ENCODE measurements at places on chromosomes 3 and 15.

GRCh38 chr15:33768670-33769190 is 199.6 kb upstream of the CHRM5 start:
- DNase-seq: no peak

DNA sequence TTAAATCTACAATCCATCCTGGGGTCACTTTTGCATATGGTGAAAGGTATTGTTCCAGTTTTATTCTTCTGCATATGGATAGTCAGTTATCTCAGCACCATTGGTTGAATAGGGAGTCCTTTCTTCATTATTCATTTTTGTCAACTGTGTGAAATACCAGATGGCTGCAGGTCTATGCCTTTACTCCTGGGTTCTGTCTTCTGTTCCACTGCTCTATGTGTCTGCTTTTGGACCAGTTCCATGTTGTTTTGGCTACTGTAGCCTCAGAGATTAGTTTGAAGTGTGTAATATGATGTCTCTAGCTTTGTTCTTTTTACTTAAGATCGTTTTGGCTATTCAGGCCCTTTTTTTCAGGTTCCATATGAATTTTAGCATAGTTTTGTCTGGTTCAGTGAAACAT is 795.8 kb downstream of the OTOL1 start:
- no peak for DNase-seq

DNA sequence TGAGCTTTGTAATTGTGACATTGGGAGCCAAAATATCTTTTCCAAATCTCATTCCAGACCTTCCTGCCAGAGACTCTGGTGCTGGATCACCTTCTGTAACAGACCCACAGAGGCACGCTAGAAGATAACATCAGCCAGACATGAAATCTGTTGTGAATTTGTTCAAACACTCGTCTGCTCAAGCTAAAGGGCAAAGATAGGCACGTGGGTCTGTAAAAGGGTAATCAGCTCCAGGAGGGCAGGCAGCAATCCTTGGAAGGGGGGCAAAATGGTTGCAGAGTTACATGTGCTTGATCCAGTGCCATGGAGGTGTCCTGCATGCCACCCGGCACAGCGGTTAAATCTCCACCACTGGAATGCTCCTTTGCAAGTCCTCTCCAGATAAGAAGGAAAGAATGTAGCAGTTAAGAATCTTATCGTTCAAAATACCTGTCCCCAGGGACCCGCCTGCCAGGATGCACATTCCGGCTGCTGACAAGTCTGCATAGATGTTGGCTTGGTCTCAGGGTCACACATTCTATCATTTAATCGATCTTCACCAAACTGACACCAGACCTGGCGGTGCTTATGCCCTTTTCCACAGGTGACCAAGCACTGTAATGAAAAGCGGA is 74.8 kb downstream of the ADAMTS9 start:
- no peak for DNase-seq

DNA sequence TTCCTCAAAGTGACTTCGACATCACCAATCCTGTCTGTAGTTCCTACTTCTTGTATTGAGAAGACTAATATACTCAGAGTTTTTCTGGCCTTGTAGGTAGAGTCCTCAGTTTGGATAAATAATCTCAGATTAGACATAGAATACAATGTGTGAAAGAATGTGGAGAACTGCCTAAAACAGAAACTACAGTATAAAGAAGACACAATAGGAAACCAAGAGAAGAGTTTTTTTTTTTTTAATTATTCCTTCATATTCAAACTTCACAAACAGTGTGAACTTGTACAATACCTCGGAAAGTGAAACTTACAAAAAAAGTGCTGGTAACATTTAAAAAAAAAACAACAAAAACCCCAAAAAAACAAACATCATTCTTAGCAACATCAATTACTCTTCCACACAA is 20.5 kb downstream of the TIGIT start:
- DNase-seq: no peak

Data from stimulated activated CD8-positive, alpha-beta memory T cell treated with anti-CD3 and anti-CD28 coated beads, Interleukin-7, amount 100 ng/mL, for 24 hours (primary cell).